ENCODE measurements at places on chromosomes 5 and 9.

GRCh38 chr5:111488353-111488752 lies 24.0 kb downstream of the STARD4 start:
- no peak for DNase-seq

DNA sequence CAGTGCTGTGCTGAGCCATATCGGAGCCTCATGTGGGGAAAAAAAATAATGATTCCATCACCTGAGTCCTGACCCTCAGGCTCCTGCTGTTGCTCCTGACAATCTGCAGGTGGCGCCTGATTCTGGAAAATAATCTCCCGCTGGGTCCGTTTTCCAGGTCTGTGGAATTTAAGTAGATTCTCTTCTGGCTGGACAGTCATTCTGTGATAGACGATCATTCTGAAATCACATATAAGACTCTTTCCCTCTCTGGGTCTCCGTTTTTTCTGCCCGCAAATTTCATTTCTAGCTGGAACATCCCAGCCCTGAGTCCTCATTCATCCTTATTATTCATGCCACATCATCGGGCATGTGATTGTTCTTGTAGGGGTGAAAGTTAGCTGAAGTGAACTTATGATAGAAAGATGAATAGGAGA lies 22.1 kb upstream of the STXBP1 start:
- DNase-seq: no peak

GRCh38 chr9:98365227-98365669 lies 109.8 kb upstream of the TBC1D2 start:
- DNase-seq: no peak

DNA sequence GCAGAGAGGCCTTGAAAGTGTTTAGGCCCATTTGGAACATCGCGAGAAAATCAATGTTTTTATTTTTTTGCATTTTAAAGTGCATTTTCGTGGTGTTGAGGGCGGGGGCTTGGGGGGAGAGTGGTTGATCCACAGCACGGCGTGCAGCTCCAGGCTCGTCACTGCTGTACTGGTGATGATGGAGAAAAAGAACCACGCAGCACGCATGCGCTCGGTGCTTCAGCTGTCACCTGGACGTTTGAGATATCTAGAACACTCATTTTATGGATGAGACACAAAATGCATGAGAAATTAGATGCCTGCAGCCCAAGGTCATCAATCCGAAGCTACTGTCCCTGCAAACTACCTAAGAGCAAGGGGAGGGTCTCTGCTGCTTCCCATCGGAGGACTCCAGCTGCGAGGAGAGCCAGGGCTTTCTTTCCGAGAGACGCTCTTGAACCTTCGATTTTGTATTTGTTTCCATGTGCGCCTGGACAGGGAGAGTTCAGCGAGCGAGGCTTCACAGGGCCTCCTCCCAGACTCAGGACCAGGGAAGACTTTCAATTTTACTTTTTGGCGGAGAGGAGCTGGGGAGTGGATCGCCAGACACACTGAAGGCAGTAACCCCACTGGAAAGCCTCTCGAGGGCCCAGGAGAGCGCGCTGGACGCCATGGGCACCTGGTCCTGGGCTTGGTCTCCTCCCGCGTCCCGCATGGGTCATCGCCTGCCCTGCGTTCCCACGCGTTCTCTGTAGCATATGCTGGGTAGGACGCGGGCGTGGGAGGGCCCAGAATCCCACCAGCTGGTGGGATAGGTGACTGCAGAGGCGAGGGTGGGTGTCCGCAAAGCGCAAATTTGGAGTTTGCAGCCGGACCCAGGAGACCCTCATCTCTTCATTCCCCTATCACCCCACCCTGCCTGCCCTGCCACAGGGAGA lies 2.5 kb downstream of the DMRT2 start:
- DNase-seq: no peak

DNA sequence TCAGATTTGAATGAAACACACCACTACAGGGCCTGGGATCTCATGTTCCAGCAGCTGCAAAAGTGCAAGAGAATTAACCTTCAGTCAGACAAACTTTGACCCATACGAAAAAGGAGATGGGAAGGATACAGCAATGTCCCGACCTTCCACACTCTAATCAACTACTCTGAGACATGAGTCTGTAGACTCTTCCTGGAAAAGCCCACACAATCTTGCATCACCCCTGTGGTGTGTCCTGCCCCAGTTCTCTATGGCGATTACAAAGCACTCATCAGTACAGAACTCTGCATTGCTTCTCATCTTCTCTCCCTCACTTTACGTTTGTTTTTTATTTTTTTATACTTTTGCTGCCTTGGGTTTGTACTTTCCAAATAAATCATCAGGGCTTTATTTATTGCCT lies 241.0 kb upstream of the KIF2A start:
- no peak for DNase-seq
